Mucosa of gallbladder (tissue), 1 donor: ENCODE measurements at places on chromosomes 11 and 22. TPM values are rescaled to one million over a fixed set of nuclear protein-coding genes. Genes with fewer than 3 reads are reported as not detected.

DNA sequence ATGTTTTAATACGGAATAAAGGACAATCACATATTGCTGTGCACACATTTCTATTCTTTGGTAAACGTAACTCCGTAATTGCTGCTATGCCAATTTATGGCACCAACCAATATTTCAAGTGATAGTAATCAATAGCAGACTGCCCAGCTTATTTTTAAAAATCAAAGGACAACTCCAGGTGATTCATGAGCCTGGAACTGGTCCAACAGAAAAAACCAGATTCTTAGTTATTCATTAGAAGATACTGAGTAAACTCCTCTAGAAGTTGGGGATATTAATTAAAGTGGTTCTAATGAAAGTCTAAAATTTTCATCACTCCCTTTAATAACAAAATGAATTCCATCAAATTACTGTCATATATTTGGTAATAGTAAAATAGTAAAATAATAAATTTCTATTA, 9.4 kb upstream of the OR52H1 start:
- no peak for DNase-seq

Gene APOA4
- not detected for total RNA-seq

Gene GP1BB
- total RNA-seq, result 5.4 TPM

DNA sequence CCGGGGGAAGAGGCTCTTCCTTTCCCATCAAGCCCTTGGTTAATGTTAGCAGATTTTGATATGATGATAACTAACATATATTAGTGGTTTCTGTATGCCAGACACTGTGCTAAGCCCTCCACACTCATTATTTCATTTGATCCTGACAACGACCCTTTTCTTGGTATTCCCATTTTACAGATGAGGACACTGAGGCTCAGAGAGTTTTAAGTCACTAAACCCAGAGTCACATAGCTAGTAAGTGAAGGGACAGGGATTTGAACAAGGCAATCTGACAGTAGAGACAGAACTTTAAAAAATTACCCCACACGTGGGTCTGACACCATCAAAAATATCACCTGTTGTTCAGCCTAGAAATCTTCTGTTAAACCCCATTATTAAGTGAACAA, 22.4 kb downstream of the POU2AF1 start:
- DNase-seq, result no peak

- DNase-seq, result no peak
Measured at GRCh38 chr11:44760477-44760872, 33.7 kb downstream of the TSPAN18 start.

DNA sequence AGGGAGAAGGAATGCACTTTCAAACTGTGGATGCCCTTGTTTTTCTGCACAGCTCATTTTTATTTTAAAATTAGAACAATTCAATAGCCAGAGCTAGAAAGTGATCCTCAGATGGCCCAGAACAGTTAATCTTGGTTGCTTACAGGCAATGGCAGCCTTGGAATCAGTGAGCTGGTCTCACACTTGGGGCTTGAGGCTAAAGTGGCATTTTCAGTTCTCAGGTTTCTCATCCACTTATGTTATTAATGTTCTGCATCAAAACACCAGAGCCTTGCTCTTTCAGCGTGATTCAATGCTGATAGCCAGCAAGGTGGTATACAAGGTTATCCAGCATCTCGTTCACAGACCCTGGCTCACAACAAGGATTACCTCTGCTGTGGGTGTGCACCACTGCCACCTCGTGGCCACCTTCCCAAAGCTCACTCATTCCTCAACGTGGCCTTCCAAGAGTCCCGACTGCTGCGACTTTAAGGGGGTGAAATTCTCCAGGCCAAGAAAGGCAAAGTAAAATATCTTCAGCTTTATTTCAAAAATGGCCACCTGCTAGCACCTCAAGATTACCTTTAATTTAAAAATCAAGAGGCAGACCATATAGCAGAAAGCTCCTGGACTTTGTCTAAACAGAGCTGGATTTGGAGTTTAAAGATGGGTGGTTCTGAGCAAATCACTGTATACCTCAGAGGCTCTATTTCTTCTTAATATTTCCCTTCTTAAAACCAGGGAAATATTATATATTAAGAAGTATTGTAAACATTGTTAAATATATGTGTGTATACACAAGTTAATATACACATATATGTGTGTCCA, 34.2 kb upstream of the FSHB start:
- DNase-seq, result peak; percentile 66

GRCh38 chr22:30241576-30242371, 4.8 kb downstream of the LIF start:
- DNase-seq, result no peak

DNA sequence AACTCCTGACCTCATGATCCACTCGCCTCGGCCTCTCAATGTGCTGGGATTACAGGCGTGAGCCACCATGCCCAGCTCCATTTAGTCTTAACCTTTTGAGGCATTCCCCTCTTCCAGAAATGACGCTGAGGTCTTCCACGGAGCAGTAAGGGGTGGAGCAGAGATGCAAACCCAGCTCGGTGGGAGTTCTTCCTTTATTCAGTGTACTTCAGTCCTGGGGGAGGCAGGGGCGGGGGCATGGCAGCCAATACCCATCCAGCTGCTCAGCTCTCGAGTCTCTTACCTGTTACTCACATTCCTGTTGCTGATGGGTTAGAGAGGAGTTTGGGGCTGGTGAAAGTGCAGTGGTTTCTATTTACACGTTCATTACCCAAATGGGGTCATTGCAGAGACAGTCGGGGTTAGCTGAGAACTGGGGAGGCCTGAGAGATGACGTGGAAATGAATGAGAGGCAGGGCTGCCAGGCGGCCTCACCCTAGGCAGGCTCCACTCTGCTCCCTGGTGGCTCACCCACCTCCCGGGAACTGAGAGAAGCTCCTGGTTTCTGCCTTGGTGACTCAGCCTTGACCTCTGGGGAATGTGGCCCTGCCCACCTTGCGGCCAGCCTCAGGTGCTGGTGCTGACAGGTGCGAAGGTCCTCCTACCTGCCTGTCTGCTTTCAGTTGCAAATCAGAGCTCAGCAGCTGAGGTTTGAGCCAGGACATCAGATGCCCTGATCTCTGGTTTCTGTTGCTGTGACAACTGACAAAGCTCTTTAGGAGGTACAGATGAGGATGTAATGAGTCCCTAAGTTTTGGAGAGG, 13.4 kb upstream of the ST14 start:
- peak; percentile 88 for DNase-seq
